Fibroblast of pulmonary artery (primary cell): ENCODE measurements at places on chromosomes 3 and 15.

- DNase-seq = peak; percentile 5
Observed at GRCh38 chr15:92391640-92392039, 2.0 kb upstream of the ST8SIA2 start.

GRCh38 chr3:183253528-183254486 lies 754 bp downstream of the B3GNT5 start:
- peak; percentile 77 for DNase-seq

DNA sequence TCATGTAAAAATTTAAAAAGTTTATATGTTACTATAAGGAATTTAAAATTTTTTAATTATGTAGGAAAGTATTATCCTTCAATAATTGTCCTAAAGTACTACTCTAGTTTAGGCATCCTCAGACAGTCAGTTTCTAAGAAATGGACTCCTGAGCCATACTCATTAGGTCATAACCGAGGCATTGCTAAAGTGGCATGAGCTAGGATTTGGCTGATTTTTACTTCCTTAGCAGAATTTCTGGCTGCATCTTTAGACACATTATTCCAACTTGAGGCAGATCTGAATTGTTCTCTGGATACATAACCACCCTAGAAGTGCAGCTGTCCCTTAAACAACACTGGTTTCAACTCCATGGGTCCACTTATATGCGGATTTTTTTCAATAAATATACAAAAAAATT lies 38.3 kb downstream of the IFT57 start:
- no peak for DNase-seq

DNA sequence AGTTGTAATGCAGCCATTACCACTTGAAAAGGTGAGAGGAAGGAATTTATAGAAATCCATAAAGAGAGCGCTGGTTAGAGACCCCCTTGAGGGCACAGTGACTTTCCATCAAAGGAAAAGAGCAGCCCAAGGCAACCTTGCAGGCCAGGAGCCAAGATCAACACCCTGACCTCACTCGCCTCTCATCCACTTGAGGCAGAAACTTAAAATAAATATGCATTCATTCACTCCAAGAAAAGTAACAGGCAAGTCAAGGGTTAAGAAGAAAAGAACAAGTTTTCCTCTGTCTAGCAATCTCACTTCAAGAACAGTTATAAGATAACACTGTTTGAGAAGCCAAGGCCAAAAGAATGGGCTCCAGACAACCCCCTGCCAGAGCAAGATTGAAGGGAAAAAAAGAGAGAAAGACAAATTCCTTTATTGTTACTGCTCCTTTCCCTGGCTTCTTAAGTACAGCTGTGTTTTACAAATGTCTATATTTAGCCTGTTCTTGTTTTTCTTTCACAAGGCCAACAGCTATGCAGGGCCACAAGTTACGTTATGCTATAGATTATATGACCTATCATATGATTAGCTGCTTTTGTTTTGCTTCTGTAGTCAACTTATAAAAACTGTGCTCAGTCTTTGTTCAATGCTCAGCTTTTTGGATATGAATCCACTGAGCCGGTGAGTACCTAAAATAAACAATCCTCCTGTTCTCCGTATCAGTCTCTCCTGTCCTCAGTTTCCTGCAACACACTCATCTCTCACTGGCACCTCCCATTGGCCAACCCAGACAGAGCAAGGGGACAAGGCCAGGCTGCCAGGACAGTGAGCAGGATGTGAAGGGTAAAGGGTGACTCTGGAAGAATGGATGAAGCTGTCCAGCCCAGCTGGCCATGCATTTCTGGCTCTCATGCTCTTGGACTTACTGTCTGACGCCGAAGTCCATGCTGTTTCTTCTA lies 15.8 kb upstream of the SSUH2 start:
- peak; percentile 59 for DNase-seq
